T47D (cell line): ENCODE measurements at places on chromosomes 1 and 21.

GRCh38 chr1:91790392-91790791 lies 95.6 kb downstream of the TGFBR3 start:
- no peak for DNase-seq

- no peak for DNase-seq
Measured at GRCh38 chr1:6025269-6026094, 20.2 kb upstream of the KCNAB2 start.

- DNase-seq = no peak
Measured at GRCh38 chr21:46156678-46157077, 1.3 kb upstream of the FTCD start.

- no peak for DNase-seq
Measured at GRCh38 chr1:147167365-147167764, 4.9 kb downstream of the PRKAB2 start.

GRCh38 chr21:45293220-45293725 lies 5.6 kb upstream of the POFUT2 start:
- DNase-seq = no peak

DNA sequence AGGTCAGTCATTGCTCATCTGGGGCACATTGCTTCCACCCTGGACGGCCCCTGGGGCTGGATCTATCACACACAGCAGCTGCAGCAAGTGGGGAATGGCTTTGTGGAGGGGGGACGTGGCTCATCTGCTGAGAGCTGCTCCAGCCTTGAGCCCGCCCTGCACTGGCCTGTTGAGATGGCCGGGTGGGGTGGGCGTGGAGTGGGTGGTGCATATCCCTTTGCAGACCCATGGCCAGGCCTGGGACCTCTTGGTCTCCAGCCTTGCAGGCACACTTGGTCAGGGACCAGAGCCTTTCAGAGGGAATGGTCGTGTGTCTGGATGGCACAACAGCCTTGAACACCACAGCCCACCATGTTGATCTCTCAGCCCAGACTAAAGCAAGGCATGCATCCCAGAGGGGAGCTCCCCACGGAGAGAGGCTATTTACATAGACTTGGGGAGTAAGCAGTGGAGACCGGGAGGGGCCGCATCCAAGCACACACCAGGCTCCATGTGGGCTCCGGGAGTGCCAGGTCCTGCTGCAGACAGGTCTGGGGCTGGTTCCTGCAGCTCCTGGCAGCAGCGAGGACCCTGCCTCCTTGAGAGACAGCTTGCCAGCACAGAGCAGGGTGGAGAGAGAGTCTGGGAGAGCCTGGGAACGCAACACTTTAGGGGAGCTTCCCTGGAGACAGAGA lies 52.8 kb upstream of the SELENON start:
- no peak for DNase-seq
